NCI-H2081 (cell line): ENCODE measurements at places on chromosomes 2 and 18.

- no peak for DNase-seq
Observed at GRCh38 chr18:3966642-3967358, 488.3 kb downstream of the DLGAP1 start.

DNA sequence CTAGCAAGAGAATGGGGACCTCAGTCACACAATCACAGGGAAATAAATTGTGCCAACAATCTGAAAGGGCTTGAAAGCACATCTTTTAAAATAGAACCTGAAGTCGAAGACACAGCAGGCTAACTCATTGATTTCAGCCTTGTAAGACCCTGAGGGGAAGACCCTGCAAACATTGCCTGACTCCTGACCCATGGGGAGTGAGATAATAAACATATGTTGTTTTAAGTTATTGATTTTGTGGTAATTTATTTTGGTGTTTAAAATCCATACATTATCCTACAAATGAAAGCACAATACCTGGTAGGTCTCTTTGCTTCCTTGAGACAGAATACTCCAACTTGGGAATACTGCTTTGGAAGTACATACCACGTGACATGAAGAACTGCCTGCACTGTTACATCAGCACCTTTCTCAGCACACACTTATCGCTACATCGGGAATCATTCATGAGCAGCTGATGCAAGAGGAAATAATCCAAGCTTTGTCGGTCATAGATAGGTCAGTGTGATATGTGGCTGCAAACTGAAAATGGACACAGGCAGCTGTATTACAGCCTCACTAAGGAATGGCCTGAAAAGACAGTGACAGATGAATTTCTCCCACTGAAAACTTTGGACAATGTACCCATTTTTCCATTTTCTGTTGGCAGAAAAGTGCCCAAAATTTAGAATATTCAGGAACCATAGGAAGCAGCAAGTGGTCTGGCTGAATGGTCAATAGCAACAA, 494.5 kb upstream of the MAP2 start:
- no peak for DNase-seq

DNA sequence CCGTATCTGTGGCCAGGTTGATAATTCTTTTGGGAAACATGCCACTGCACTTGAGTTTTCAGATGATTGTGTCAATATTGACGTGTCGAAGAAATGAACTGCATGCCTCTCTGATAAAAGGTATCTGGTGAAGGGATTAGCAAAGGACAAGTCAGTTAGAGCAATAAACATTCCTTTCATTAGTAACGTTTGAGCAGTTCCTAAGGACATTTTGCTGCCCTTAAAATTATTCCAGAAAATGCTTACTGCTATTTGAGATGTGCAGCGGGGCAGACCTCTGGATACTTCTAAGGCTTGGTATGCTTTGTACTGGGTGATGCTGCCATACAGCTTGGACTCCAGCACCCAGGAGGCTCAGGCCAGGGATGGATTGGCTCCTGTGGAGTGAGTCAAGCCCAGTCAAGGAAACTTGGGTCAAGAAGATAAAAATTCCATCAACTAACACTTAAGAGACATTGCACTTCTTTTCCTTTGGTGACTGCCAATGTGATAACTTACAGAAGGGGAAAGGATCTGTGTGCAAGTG, 166.7 kb downstream of the FHOD3 start:
- DNase-seq = no peak

GRCh38 chr2:26172189-26172870, 558 bp upstream of the GAREM2 start:
- DNase-seq = no peak

GRCh38 chr2:241035142-241035817, 36.9 kb downstream of the SNED1 start:
- no peak for DNase-seq

GRCh38 chr2:48767330-48767729, 11.8 kb upstream of the LHCGR start:
- no peak for DNase-seq
